Right ventricle myocardium inferior (tissue), 1 donor: ENCODE measurements at places on chromosomes 7 and 10.

GRCh38 chr10:24518981-24519597, 204.6 kb downstream of the ARHGAP21 start:
- DNase-seq = peak; percentile 53

DNA sequence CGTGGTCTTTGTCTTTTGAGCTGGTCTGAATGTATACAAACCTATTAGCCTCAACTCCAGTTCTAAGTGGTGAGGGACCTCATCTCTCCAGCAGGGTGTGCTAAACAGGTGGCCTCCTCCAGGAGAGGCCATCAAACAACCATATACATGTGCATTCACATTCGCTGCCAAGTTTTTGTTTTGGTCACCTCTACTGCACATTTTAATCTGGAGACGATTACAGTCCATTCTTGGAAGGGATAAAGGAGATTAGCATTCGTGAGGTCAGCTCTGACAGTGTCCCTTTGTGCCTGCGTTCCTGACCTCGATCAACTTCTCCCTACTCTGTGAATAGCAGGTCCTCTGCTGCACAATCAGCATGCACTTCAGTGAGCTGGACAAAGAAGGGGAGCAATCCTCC, 60.8 kb downstream of the RHOBTB1 start:
- no peak for DNase-seq

GRCh38 chr10:53162856-53163255, 390.3 kb upstream of the MBL2 start:
- no peak for DNase-seq

GRCh38 chr10:79413196-79413595, 32.2 kb downstream of the ZCCHC24 start:
- peak; percentile 66 for DNase-seq

- no peak for DNase-seq
Measured at GRCh38 chr10:28095791-28096378, 97.0 kb upstream of the ODAD2 start.

GRCh38 chr10:29630205-29631048, 4.3 kb downstream of the SVIL start:
- DNase-seq = no peak

DNA sequence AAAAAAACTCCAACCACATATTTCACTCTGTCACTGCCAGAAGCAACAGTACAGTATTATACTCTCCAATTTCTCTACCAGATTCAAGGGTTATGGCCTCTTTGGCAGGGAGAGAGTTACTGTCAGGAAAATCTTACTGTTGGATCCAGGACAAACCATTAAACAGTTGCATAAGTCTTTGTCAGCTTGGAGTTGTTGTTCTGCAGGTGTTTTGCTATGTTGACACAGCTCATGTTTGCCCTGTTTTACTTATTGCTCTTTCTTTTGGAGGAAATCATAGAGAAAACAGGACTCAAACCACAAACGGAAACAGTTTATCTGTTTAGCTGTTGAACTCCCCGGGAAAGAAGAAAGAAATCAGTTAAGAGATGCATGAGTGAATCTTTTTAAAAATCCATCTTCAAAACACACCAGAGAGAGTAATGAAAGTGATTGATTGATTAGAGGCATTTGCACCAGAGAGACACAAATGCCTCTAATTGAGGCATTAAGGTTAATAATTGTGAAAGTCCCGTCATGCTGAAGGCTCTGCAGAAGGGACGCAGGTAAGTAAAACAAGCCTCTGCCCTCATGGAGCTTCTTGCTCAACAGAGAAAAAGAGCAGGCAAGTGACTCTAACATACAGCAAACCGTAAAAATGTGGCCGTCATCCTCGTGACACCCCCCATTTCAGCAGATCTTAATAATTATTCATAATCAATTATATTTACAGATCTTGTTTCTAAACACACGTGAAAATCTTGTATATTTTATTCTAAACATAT, 38.7 kb upstream of the ARHGAP21 start:
- no peak for DNase-seq

DNA sequence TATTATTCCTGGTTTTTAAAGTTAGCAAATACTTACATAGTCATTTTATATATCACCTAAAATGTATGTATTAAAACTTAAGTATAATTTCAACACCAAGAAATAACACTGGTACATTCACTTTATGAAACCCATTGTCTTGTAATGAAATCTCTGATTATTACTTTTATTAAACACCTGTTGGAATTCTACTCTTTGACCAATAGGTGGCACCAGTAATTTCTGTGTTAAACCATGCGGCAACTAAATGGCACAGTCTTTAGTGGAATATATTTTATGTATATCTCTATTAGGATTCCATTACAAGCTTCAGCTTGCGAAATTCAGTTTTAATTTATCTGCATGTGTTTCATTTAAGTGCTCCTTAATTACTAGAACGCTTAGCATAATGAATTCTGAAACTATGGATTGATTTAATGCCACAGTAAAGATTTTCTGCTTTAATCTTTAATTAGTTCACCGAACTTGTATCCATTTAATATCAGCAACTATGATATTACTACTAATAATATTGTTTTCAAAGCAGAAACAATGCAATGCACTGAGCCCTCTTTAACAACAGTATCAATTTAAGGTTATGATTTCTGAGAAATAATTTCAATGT, 181.3 kb downstream of the MAGI2 start:
- no peak for DNase-seq

DNA sequence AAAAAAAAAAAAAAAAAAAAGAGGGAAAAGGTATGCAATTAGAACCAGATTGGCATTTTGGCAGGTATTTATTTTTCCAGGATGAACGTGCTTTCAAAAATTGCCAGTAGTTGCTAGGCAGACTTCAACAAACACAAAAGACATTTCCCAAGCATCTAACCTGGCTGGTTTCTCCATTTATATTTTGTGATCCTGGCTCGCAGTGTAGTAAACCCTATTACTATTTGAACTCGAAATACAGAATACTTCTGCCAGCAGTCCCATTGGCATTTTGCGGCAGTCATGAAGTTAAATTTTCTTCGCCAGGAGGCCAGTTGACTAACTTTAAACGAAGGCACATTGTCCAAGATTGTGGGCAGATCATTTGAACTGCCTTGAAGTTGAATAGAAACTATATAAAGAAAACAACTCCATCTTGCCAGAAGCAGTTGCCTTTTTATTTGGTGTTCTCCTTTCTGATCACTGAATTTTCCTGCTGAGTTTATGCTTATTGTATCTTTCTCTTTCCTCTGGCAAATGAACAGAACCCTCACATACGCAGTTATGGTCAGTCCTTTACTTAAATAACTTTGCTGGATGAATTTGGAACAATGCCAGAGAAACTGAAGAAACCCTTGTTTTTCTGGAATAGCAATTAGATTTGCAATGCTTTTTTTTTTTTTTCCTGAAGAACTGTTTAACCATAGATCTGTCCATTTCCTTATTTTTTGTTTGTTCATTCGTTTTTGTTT, 132.9 kb downstream of the BICC1 start:
- no peak for DNase-seq

DNA sequence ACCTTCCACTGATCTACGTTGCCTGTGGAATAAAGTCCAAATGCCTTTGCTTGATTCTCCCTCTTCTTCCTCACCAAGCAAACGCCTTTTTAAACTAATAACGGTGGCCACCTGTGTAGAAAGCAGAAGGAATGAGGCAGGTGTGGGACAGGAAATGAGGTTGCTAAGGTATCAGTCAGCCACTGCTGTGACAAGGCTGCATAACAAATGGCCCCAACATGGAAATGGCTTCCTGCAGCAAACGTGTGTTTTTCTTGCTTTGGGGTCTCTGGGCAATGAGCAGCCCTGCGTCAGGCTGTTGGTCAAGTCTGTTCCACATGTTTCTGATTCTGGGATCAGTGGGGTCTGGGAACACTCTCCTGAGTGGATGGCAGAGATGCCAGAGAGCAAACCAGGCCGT, 56.0 kb upstream of the EN2 start:
- no peak for DNase-seq

DNA sequence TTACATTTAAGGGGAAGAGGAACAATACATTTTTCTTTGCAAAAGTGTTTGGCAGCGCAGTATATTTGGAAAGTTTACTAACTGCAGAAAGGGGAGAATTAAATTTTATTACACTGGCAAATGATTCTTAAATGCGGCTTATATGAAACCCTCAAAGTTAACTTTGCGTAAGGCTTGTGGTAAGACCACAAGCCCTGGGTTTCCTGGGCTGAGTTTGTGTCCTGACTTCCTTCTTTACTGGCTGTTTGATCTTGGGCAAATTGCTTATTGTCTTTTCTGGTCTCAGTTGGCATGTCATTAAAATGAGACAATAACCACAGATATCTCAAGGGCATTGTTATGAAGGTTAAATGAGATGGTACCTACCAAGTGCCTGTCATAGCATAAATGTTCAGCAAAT, 106.8 kb downstream of the GLRX3 start:
- DNase-seq = no peak

GRCh38 chr10:60666221-60666620, 112.1 kb upstream of the CDK1 start:
- no peak for DNase-seq

DNA sequence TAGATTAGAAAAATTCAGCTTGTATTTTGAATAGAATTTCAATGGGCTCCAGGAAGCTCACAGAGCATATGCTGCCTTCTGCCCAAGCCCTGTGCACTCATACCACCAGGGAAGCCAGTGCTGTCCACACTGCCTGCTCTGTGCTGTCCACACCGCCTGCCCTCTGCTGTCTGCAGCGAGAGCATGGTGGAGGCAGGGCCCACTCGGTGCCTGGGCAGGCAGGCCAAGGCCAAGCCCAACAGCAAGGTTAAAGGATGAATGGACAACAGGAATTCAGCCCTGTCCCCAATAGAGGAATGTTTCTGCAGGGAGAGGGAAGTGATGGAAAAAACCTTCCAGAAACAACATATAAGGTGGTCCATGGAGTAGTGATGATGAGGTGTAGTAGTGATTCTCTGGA, 146.8 kb downstream of the GFRA1 start:
- DNase-seq = no peak

- DNase-seq = no peak
Measured at GRCh38 chr10:79144351-79145173, 75.8 kb downstream of the ZMIZ1 start.

DNA sequence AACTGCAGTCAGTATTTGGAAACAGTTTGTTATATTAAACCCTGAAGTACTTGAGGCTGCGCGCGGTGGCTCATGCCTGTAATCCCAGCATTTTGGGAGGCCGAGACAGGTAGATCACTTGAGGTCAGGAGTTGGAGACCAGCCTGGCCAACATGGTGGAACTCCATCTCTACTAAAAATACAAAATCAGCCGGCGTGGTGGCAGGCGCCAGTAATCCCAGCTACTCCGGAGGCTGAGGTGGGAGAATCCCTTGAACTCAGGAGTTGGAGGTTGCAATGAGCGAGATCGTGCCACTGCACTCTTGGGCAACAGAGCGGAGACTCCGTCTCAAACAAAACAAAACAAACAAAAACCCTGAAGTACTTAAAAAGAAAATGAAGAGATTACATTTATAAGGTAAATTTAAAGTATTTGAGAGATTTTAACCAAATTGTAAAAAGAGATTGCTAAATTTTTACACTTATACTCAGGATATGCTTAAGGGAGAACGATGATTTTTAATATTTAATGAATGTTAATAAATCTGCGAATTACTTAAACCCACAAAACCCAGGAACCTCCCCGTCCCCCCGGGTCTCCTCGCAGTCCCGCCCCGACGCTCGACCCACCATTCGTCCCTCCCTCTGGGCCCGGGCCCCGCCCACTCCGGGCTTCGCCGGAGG, 425 bp upstream of the MTG1 start:
- DNase-seq = no peak

DNA sequence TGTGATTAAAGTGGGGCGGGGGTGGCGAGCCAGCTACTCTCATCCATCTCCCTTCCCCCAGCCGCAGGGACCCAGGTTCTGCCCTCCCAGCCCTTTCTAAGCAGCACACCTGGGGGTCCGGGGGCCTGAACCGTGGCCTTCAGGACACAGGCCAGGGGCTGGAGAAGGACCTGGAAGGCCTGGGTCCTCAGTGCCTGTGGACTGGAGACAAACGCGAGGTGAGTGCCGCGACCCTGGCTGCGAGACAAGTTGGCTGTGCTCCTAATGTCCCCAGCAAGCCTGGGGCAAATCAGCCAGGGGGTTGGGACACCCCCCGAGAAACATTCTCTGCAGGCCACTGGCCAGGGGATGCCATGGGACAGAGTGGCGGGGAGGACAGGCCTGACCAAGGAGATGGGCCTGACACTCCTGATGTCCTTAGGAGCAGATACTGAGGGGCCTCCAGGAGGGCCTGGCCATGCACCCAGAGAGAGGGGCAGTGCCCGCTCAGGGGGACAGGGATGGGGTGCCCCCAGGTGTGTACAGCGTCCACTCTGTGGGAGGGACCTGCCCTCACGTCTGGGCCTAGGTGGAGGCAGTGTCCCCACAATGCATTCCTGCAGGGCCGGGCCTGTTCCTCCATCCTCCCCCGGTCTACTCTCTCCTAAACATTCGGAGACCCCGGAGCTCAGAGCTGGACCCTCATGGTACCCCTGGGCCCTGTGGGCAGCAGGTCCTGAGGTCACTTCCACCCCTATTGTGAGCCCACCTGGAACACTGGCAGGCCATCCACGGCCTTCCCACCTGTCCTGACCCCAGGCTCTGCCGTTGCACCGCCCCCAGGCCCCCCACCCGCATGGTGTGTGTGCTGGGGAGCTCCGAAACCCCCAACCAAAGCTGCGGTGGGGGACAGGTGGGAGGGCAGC, 13.1 kb downstream of the BRAT1 start:
- DNase-seq = peak; percentile 55

DNA sequence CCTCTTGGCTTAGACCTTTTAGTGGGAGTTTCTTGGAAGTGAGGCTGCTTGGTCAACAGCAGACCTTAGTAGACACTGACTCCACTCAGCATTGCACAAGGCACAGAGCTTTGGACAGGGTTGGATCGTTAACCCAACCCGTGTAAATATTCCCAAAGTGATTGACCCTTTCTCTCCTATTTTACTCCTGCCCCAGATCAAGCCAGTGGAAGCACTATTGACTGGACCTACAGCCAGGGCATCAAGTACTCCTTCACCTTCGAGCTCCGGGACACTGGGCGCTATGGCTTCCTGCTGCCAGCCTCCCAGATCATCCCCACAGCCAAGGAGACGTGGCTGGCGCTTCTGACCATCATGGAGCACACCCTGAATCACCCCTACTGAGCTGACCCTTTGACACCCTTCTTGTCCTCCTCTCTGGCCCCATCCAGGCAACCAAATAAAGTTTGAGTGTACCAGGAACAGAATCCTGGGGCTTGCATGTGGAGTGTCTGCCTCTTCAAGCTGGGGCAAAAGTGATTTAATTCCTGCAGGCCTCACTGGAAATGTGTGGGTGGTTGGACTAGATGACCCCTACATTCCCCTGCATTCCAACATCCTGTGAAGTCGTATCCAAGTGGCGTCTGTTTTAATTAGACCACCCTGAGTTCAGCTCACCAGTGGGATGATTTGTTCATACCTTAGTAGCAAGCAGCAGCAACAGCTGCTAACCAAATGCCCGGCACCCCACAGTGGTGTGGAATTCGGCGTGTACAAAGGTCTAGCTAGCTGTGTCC, 7.5 kb downstream of the CPA1 start:
- DNase-seq = no peak
